ENCODE measurements at places on chromosomes 2 and 18.
A peak's percentile ranks its signal among the peaks of the same experiment; 100 is the strongest.

- no peak for DNase-seq
Observed at GRCh38 chr2:54090521-54091117, 24.8 kb upstream of the ACYP2 start.

GRCh38 chr2:4693266-4693665 is 989.9 kb downstream of the DCDC2C start:
- DNase-seq, result no peak

DNA sequence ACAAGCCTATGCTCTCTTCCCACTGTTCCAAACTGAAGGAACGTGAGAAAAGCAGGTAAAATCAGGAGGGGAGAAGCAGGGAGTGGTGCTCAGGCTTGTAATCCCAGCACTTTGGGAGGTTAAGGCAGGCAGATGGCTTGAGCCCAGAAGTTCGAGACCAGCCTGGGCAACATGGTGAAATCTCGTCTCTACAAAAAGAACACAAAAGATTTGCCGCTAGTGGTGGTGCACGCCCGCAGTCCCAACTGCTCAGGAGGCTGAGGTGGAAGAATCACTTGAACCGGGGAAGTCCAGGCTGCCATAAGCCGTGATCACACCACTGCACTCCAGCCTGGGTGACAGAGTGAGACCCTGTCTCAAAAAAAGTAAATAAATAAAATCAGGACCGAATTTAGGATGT is 1.3 kb upstream of the TMSB10 start:
- DNase-seq, result no peak

- no peak for DNase-seq
Observed at GRCh38 chr2:119477113-119477505, 45.5 kb downstream of the TMEM37 start.

GRCh38 chr18:66346833-66347588 is 256.9 kb downstream of the CDH19 start:
- no peak for DNase-seq

GRCh38 chr2:43541165-43541564 is 54.7 kb downstream of the THADA start:
- no peak for DNase-seq

DNA sequence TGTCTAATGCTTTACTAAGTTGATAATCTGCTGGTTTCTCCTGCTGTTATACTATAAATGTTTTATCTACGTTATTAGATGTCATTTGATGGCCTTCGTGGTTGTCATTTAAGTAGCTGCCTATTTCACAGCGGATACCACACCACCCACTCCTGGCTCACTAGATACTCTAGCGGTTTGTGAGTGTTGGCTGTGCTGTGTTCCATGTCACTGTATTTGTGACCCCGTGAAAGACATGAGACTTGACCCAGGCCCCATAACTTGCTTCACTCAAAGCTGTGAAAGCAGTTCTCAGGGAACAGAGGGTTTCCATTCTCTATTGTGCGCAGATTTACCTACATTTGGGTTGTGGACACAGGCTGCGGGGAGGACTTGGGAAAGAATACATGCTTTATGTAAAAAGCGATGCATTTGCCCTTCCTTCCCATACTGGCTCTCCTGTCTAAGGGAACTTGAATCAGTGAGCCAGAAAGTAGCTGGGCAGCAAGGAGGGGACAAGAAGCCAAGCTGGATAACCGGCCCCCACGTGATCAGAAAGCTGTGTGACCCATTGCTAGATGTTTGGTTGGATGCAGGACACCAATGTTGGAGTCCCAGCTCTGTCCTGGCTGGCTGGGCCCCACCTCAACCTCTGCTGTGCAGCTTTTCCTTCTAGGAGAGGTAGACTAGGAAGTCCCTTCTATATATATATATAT is 52.2 kb downstream of the PLB1 start:
- DNase-seq, result no peak

DNA sequence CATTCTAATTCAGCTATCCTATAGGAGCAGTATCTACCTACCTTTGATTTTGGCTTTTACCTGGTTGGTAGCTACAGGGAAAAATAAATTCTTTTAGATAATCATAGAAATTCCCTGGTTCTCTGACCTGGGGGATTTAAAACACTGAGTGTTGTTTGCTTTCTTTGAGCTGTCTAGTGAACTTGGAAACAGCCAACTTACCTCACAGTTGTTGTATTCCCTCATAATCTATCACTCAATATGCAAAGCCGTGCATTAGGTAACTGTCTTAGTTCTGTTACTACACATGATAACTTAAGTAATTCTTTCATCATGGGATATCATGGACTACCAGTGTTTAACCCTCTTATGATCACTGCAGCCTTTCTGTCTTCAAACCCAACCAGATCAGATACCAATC is 127.8 kb downstream of the TTC27 start:
- no peak for DNase-seq

GRCh38 chr2:30219886-30220875 is 11.2 kb upstream of the LBH start:
- DNase-seq, result no peak

GRCh38 chr2:75707901-75708300 is 2.8 kb downstream of the GCFC2 start:
- DNase-seq, result no peak

GRCh38 chr2:11711751-11712150 is 34.7 kb upstream of the LPIN1 start:
- DNase-seq, result no peak

DNA sequence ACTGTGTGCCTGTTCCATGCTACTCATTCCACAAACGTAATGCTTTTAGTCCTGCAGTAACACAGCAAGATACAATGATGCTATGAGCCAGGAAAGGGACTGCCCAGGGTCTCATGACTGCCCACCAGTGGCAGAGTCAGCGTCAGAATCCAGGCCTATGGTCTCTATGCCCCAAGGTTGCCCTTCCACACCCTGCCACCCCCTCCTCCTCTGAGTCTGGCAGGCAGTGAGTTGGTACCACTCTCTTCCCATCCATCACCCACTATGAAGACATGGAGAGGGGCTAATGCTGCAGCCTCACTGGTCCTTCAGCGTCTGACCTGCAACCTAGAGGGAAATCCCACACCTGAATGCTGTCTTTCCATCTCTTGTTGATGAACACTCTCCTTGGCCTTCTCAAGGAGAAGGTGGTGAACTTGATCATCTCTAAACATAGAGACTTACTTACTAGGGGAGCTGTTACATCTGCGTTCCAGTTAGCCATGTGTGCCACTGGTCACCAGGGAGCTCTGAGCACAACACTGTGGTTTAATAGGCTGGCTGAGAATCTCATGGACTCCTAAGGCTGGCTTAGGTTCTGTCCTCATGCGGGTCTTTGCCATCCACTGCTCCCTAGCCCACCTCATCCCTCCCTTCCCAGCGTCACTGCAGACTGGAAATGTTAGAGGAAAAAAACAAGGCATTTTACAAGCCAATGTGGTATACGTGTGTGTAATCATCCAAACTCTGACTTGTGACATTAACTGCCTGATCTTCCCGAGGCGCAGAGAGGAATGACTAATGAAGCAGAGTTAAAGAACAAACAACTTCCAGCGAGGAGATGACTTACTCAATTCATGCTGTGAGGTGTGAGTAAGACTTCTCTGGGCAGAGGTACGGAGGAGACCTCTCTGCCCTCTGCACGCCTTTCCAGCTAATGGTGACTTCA is 28.8 kb downstream of the STEAP3 start:
- DNase-seq, result no peak

DNA sequence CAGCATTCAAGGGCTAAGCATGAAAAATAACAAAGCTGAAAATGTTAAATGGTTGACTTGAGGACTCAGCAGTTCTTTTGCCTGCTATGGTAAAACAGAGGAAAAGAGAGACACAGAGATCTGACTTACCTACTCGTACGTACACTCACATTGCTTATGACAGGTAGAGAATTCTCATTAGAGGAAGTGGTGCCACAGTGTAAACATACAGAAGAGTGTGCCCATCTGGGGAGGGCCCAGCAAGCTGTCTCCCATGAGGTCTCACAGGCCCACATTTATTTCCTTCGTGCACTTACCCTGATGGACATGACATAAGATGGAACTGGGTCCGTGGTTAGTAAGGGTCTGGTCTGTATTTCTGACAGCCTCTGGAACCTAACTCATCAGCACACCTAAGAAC is 729.1 kb downstream of the BCL11A start:
- DNase-seq, result no peak

DNA sequence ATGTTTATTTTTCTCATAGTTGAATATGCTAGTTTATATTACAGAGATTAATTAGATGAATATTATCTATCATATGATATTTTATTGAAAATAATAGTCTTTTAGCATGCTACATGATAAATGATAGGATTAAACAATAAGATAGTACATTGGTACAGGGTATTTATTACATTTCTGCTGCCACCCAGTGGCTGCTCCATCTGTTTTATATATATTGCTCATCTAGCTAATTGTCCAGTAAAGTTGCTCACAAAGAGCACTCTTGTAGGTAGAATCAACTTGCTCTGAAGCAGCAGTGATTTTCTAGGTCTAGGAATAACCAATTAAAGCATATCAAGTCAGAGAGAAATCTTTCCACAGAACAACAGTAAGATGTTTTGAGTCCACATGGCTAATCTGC is 183.3 kb downstream of the ASXL3 start:
- DNase-seq, result peak; percentile 46

DNA sequence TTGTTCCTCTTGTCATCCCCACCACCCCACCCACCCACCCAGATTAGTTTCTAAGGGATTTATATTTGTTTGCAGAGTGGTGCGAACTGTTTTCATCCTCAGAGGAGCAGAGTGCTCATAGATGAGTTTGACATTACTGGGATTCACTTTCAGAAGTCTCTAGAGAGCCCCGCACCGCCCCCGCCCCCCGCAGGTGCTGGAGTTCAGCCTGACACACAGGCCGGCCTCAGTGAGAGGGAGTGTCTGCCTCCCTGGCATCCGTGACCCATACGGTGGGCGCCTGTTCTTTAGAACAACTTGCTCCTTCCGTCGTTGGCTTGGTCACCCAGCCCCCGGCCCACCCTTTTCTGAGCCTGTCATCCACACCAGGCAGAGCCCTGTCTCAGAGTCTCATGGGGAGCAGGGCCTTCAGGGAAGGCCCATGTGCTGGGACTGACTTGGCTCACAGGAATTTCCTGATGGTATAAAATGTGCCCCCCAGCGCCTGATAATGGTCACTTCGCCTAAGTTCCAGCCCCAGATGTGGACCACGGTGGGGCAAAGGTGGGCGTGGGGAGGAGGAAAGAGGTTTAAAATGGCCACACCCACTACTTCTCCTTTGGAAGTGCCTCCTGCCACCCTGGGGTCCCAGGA is 44.3 kb downstream of the HPCAL1 start:
- DNase-seq, result no peak

- no peak for DNase-seq
Observed at GRCh38 chr2:197135806-197136205, 174.8 kb downstream of the ANKRD44 start.

DNA sequence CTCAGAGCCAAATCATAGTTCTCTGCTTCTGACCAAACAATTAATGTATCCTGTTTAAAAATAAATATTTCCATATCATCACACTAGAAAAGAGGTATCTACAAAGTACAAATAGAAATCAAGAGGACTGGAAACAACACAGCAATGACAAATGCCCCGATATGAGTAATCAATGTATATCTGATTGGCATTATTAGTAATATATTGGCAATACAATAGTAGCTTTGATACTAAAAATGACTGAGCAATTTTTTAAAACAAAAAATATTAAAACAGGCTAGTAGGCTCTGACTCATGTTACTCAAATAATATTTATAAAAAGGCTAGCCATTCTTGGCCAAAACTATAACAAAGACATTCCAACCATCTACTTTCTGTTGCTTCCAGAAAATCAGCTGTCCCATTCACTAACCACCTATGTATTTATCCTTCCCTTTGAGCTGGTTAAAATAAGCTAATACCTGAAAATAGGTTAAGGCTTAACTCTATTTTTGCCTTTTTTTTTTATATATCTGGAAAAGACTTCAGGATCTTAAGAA is 13.3 kb downstream of the PPP4R3B start:
- DNase-seq, result no peak

- no peak for DNase-seq
Observed at GRCh38 chr2:98921062-98921461, 15.0 kb downstream of the CRACDL start.

DNA sequence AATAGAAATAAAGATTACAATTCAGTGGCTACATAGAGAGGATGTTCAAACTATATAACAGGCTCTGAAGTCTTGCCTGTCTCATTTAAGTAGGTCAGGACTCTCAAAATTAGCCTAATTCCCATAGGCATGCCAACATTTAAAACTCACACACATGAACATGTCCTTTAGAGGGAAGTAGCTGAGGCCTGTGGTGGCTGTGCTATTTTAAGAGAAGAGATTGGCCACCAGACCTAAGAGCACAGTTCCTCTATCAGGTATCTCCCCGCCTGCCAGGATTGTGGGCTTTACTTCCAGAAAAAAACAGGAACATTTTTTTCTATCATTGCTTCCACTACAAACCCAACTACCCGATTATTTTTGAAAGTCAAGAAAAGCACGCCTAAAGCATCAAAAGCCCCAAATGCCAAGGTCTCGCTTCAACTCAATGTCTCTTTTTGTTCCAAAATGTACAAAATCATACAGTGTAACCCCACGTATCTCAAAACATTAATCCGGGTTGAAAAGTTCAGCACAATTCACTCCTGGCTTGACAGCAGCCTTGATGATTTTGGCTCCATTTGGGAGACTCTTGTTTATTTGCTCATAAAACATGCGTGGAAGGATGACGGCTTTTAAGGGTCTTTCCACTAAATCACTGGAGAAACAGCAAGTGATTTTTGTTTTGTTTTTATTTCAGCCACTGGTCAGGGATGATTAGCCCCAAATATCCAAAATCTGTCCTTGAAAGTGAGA is 15.3 kb downstream of the FHL2 start:
- DNase-seq, result no peak

DNA sequence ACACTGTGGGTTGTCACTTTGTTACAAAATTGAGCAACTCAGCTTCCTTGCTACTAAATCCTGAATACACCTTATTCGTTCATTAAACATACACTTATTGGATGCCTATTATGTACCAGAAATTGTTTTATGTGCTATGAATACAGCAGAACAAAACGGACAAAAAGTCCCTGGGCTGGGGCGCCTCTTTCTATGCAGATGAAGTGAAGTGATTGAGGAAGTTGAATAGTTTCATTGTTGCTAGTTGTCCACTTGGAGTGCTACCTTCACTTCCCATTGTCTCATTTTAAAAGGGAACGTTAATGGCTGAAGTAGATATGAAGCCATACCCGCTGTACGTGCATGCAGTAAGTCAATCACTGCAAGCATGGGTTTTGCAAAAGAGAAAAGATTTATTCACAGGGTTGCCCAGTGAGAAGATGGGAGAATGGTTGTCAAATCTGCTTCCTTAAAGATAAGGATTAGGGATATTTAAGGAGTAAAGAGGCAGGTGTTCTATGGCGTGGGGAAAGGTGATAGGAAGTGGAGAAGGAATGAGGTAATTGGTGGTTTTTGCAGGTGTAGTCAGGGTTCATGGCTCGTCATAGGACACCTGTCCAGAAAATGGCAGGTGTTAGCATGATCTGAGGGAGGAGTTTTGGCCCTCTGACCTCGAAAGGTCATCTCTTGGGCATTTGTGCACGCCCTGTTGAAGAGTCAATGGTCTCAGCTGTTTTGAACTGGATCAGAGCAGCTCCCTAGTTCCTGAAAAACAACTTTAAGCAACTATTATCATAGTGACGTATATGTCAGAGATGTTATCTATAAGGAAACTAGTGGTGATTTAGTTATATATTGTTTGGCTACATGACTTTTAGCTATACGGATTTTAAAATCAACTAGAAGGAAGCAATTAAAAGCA is 23.5 kb downstream of the TRPM8 start:
- no peak for DNase-seq
